ENCODE measurements at places on chromosomes 1 and 21.
A peak's percentile ranks its signal among the peaks of the same experiment; 100 is the strongest.

DNA sequence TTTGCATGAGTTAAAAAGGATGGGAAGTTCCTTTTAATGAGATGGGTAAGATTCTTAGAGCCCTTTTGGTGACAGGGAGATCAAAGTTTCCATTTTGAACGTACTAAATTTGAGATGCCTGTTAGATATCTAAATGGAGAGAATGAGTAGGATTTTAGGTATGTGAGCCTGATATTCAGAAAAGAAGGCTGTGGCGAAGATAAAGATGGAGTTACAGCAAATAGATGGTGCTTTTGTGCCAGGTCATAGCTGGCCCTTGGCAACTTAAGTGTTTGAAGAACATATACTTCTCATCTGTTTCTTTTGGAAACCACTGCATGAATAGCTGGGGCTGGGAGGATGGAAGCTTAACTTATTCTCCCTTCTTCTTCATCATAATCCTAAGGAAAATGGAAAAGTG is 282.5 kb downstream of the PTBP2 start:
- no peak for DNase-seq

GRCh38 chr1:240956020-240956419 is 344.1 kb upstream of the GREM2 start:
- DNase-seq = no peak

GRCh38 chr1:3237994-3238702 is 169.1 kb downstream of the PRDM16 start:
- no peak for DNase-seq

GRCh38 chr1:236916131-236916800 is 88.0 kb downstream of the MT1HL1 start:
- DNase-seq = no peak

DNA sequence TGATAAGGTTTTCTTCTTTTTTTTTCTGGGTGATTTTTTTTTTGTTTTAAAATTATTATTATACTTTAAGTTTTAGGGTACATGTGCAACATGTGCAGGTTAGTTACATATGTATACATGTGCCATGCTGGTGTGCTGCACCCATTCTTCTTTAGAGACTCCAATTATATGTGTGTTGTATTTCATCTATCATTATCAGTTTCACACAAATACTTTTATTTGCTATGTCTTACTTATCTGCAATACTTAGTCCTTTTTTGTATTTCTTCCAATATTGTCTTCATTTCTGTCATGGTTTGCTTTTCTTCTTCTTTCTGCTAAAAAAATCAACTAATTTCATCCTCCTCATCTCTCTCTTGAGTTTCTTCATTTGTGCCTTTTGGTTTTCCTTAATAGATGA is 3.9 kb upstream of the PDE4B start:
- no peak for DNase-seq

GRCh38 chr1:173914366-173914871 is 2.7 kb downstream of the SERPINC1 start:
- peak; percentile 5 for DNase-seq

DNA sequence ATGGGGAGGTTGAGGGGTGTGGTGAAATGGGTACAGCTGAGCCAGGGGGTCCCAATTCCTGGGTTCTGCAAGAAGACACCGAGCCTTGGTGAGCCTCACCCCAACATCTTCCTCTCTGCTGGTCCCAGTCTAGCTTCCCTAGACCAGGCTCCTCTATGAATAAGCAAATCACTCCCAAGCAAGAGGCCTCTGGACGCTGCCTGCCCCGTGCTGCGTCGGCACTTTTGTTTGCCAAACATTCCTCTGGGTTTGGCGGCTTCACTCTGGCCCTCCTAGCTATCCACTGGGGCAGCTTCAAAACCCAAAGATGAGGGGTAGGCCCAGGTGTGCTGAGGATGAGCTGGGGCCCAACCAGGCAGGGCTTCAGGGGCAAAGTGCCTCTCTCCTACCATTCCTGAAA is 137.1 kb upstream of the CD34 start:
- DNase-seq = no peak

GRCh38 chr1:44519035-44519676 is 114.1 kb downstream of the RNF220 start:
- DNase-seq = no peak

All from activated naive CD8-positive, alpha-beta T cell treated with anti-CD3 and anti-CD28 coated beads for 36 hours (primary cell).